ENCODE measurements at places on chromosomes 5 and 9. TPM values are rescaled to one million over a fixed set of nuclear protein-coding genes. Genes with fewer than 3 reads are reported as not detected.

DNA sequence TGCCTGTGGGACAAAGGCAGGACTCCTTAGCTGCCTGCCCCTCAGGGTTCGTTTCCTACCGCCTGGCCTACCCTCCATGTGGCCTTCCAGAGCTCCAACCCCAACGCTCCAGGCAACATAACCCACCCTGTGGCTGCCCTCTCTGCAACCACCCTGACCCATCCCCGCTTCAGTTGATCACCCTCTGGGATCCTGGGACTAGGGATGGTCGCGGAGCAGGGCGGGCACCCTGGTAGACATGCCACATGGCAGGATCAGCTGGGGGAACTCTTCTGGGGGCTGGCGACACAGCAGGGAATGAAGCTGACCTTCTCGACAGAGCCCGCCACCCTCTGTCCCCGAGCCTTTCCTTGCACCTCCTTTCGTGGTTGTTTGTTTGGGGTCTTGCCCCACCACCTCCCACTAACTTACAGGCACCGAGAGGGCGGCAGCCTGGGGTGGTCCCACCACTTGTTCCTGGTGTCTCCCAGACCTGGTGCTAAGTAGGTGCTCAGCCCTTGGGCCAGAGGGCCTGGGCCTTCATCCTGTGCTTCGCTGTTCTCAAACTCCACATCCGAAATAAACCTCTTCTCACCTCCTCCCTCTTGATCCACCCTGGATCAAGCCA, 243.1 kb downstream of the PBX3 start:
- no peak for DNase-seq

DNA sequence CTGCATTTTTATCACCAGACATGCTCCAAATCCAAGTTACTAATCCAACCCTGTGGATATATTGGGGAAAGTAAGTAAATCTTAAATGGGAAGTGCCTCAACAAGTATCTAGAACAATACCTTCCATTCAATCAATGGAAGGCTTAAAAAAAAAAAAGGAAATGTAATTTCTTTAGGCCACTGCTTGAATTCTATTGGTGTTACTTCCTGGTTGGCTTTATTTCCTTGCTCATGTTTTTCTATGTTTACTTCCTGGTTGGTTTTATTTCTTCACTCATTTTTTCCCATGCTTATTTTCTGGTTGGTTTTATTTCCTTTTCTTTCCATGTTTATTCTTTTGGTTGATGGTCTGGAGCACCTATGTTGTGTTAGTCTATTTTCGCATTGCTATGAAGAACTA, 363.9 kb downstream of the KDM4C start:
- DNase-seq: no peak

DNA sequence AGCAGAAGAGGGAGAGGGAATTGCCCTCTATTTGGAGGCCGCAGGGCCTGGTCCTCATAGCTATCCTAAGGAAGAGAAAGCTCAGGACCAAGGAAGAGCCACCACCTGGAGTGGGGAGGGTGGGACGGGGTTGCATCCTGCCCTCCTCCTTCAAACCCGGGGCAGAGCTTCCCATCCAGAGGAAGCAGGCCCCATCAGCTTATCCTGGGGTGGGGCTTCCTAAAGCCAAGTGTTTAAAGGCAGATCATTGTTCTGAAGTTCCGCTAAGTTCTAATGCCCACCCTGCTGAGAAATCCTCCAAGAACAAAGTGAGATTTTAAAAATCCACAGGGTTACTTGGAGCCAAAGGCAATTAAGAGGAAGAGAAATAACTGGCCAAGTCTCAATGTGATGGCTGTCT, 210.3 kb downstream of the C9orf152 start:
- peak; percentile 22 for DNase-seq

- DNase-seq: no peak
Measured at GRCh38 chr5:180053061-180053602, 18.4 kb downstream of the RNF130 start.

GRCh38 chr9:107112707-107113243, 170.3 kb upstream of the RAD23B start:
- no peak for DNase-seq

GRCh38 chr5:130642461-130642860, 522.6 kb downstream of the HINT1 start:
- no peak for DNase-seq

- no peak for DNase-seq
Measured at GRCh38 chr5:124927735-124928134, 181.3 kb upstream of the ZNF608 start.

DNA sequence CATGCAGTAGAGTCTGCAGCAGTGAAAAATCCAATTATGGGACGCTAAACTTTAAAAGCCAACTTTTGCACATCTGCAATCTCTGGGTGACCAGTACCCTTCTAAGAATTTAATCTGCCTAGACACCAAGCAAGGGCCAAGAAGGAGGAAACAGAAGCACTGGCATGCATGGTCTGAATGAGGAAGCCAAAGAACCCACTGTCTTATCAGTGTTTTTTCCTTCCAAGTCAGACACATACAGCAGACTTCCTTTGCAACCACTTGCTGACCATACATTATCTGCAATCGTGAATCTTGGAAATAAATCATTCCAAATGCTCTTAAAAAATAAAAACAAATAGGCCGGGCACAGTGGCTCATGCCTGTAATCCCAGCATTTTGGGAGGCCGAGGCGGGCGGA, 65.9 kb downstream of the DEPDC1B start:
- no peak for DNase-seq

DNA sequence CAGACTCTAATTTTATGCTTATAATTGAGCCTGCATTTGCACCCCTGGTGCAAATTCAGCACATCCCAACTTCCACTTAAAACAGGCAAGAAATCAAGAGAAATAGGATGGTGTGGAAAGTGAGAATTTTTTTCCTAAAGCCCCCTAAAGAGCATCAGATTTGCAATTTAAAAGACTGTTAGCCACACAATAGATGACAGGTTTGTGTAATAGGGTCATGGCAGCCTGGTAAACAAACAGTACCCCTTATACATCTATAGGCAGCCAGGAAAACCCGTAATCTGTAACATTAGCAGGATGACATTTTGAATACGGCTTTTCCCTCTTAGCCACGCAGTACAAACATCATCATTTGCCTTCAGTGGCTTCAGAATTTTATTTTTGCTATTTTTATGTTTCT, 17.2 kb downstream of the EBF1 start:
- DNase-seq: no peak

DNA sequence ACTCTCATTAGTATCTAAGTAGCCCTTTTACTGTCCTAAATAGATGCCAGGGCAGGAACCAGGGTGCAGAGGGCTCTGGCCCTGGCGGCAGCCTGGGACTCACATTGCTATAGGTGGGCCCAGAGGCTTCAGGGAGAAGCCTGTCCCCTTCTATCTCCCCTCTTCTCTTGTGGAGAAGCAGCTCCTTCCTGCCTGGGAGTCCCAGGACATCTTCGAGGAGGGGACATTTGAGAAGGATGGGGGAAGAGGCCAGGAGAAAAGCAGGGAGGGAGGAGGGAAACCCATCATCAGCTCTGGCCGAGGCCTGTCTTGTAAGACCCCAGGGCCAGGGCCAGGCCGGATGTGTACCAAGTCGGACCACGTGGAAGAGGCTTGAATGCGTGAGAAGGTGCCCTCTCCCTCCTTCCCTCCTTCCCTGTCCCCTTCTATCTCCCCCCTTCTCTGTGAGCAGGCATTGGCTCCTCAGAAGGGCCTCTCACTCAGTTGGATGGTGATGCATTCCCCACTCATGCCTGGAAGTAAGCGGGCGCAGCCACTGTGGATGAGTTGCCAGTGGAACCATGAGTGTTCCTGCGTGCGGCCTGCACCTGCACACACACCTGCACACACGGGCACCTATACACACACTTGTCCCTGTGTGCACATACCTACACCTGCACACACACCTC, 20.7 kb upstream of the LPCAT1 start:
- DNase-seq: no peak

- DNase-seq: no peak
Measured at GRCh38 chr5:96876292-96876850, at the start of gene ERAP2. TSS of gene ERAP2 (plus strand) at chr5:96876500. CDS start at chr5:96879686, 3,186 bp downstream.

DNA sequence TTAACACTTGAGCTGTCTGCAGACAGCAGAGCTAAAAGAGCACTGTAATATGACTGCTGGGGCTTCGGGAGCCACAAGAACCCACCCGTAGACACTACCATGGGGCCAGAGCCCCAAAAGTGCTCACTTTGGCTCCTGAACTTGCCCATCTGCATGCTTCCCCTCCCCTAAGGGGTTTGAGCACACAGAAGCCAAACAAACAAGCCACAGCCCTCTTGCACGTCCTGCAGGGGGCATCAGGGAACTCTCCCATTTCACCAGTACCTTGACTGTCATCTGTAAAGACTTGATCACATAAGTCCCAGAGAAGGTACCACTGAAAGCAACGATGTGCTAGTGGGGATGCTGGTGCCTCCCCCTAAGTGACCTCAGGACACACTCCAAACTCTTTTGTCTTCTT, 681.8 kb downstream of the SEMA5A start:
- DNase-seq: no peak

- DNase-seq: no peak
Measured at GRCh38 chr5:154394307-154394706, 51.5 kb upstream of the SAP30L start.

- no peak for DNase-seq
Measured at GRCh38 chr5:35229076-35230037, 930 bp downstream of the PRLR start.

GRCh38 chr5:117954331-117954730, 1034.0 kb downstream of the DTWD2 start:
- DNase-seq: no peak

DNA sequence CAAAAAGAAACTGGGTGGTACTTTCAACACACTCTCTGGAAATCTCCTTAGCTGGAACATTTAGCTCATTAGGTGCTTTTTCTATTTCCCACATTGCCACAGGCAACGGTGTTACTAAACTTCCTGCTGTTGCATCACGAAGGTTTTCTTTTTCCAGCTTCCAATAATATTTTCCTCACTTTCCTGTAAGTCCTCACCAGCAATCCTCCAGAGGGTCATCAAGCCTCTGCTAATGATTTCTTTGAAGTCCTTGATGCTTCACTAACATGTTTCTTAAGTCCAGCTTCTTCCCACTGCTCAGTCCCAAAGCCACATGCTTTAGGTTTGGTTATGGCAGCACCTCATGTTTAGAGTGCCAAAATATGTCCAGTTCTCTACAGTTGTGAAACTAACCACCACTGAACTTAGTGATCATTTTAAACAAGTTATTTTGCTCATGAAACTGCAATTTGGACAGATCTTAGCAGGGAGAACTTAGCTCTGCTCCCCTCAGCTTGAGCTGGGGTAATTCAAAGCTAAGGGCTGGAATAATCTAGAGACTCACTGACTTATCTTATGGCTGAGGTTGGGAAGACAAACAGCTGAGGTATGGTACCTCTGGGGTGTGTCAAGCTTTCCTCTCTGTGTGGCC, 39.9 kb upstream of the RETREG1 start:
- DNase-seq: no peak

DNA sequence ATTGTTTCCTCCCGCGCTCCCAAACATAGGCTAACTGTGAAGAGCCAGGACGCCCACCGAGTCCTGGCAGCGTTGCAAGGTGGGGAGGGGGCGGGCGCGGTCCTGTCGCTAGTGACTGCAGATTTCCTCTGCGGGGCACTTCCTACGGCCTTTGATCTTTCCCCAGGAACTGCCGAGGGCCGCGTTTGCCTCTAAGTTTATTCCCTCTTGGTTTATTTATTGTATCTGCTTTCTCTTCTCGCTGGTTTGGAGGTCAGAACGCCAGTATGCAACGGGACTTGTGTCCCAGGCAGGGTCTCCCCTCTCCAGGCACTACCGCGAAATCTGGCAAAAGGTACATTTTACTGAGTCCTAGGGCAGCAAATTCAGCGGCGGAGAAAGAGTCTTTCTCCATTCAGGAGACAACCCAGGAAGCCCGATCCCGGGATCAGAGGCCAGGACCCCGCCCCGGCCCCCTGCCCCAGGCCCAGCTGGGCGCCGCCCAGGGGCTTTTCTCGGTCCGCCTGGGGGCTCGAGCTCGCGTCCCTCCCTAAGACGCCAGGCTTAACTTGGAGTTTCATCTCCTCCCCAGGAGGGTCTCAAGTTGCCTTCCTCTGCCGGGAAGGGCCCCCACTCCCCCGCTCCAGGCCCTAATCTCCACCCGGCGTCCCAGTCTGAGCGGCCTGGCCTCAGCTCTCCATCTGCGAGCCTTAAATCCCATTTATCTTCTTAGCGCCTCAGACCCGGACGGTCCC, 884 bp upstream of the EGFLAM start:
- no peak for DNase-seq

DNA sequence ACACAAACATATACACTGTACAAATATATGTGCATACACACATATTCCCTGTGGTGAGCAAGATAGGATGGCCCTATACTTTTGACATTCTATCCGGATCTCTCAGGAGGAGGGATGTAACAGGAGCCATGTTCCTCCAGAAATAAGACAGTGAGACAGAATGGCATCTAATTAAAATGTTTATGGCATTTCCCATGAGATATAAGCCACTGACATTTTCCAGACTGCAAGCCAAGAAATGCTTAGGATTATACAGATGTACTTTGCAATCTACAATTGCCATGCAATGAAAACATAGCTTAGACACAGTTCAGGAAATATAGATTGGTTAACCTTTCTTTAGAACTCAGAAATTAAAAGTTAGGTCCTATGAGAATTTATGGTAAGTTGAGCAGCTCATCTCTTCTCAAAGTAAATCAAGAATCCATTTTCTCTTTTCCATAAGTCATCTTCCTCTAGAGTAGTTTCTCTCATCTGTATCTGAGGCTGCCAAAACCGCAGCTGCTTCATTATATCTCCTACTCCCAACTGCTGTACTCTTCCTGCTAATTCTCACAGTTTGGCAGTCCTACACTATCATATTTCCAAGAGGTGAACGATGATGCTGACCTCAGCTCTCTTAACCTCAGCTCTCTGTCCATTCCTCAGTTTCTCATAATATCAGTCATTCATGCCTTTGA, 1719.1 kb downstream of the MAT2B start:
- DNase-seq: no peak

GRCh38 chr5:112711436-112711835, 26.2 kb upstream of the APC start:
- no peak for DNase-seq

DNA sequence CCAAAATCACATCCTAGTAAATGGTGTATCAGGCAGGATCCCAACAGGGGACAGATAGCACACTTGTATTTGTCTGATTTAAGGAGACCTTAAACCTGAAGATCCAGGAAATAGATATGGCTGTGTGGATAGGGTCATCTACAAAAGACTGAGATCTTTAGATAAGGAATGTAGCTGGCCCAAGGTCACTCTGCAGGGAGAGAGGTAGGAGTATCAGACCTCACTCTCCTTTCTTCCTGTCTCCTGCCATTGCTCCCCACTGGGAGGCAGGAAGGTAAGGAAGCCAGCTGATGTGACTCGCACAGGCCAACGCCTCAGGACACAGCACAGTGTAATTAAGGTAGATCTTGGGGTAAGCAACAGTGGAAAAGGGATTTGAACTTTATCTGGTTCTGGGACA, 85.8 kb downstream of the PLPPR1 start:
- no peak for DNase-seq

GRCh38 chr5:118557251-118557661, 431.1 kb downstream of the DTWD2 start:
- DNase-seq: no peak

SLC26A2 gene
- total RNA-seq: 5.6 TPM

DOK3 gene
- 1.4 TPM for total RNA-seq
